ENCODE measurements at places on chromosomes 11 and 22.

DNA sequence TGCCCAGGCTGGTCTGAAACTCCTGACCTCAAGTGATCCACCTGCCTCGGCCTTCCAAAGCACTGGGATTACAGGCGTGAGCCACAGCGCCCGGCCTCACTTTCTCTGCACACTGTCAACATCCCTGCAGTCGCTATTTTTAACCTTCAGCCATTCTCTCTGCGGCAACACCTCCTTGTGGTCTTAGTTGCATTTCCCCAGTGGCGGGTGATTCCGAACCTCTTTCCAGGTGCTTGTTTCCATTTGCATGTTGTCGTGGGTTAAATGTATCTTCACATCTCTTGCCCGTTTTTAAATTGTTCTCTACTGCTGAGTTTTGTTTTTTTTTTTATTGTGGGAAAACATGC lies 2.2 kb upstream of the SCT start:
- DNase-seq: no peak

GRCh38 chr11:114321621-114322257 lies 25.5 kb downstream of the NNMT start:
- DNase-seq: no peak

DNA sequence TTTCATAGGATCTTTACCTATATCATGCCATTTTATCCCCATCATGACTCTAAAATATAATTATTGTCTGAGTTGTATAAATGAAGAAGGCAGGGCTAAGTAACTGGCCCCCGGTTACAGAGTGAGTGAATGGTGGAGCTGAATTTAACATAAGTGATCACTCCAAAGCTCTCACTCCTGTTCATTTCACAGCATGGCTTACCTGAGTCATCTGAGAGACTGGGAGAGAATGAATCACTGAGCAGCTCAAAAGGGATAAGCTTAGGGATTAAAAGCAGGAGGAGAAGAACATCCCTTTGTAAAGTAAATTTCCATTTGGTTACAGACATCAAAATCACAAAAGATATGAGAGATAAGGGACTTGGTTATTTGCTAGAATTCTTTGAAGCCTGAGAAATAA lies 294.0 kb upstream of the CTSC start:
- DNase-seq: no peak

GRCh38 chr22:49228431-49229037 lies 599.1 kb downstream of the BRD1 start:
- DNase-seq: peak; percentile 9

- DNase-seq: no peak
Measured at GRCh38 chr11:19187833-19188258, 13.9 kb downstream of the CSRP3 start.

GRCh38 chr22:42199025-42199424 lies 68.4 kb upstream of the CYP2D6 start:
- DNase-seq: no peak

GRCh38 chr11:1074244-1075221 lies at the start of gene MUC2:
TSS of gene MUC2 (plus strand) at chr11:1074874.
- no peak for DNase-seq

DNA sequence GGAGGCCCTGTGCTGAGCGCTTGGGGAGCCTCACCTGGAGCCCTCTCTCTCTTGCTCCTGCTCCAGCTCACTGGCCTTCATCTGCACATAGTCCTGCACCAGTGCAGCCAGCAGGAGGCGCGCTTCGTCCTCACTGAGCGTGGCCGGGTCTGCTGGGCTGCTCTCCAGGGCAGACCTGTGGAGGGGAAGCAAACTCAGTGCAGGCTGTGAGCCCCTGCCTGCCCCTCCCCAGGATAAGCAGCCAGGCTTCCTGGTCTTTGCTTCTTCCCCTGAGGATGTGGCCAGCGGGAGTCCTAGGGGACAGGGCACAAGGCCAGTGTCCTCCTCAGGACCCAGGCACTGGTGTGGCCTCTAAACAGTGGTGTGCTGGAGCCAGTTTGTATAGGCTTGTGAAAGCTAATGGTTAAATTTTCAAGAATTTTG lies 2.2 kb downstream of the CALCA start:
- DNase-seq: peak; percentile 92

GRCh38 chr22:45496451-45496941 lies 6.2 kb upstream of the FBLN1 start:
- no peak for DNase-seq

DNA sequence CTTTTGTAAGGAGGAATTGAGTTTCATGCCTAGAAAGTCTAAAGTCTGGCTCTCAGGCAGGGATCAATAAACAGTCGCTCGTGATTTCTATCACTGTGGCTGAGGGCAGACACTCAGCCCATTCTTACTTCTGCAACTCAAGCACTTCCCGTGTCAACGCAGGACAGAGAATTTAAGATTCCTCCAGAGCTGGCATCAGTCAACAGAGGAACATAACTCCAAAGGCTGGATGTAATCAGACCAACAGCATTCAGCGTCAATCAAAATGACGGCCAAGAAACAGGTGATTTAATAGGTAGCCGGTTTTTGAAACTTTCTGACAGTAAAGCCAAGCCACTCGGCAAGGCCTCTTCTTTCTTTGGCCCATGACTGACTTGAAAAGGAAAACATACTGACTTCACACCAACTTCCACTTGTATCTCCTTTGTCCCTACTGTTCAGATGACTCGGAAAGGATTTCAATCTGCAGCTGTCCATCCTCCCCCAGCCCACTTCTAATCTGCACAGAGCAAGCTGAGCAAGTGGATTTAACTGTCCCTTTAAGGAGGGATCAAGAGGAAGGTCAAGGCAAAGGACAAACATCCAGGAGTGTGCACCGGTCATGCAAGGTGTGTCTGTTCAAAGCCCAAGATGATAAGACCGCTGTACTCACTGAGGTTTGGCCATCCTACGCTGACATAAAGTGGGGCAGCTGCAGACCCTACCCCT lies 9.5 kb downstream of the VPS37C start:
- DNase-seq: no peak

GRCh38 chr22:25754527-25755202 lies 12.7 kb downstream of the MYO18B start:
- no peak for DNase-seq

DNA sequence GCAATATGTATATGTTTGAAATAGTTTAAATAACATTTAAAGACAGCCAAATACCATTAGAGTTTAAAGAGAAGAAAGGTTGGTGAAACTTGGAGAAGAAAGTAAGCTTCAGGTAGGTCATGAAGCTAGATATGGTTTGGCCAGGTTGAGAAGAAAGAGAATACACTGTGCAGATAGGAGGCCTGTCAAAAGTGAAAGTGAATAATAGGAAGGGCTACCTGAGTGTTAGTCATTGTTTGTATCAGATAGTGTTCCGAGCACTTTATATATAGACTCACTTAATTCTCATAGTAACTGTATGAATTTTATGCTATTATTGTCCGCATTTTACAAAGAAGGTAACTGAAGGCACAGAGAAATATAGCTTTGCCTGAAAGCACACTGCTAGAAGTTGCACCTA lies 56.9 kb downstream of the USP47 start:
- DNase-seq: no peak

- no peak for DNase-seq
Measured at GRCh38 chr22:30038219-30038618, 42.0 kb upstream of the HORMAD2 start.

Measured in H9 (cell line).